Stomach (tissue), 19 donors: ENCODE measurements at places on chromosomes 11 and 22.

DNA sequence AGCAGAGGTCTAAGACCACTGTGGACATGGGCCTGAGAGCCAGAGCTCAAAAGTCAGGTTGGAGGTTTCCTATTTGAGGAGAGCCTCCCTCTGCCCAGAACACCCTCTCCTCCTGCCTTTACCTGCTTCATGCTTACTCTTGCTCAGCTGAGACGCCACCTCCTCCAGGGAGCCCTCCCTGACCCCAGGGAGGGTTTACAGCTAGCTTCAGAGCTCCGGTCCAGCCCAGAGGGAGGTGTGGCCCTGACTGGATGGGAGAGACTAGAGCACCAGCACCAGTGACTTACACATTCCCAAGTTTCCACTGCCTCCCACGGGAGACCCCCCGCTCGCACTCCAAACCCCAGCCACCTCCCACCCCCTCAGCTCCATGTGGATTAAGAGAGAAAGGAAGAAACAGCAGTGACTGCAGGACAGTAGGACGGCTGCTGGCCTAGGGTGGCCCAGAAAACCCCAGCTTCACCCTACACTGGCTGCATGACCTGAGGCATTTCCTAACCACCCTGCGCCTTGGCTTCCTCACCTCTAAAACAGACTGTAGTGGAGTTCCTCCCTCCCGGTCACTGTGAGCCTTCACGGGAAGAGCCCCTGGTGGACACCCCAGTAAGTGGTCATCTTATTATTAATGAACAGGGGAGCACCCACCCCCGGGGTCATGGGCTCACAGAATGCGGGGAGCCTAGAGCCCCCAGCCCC is 24.5 kb upstream of the PDGFB start:
- no peak for DNase-seq

- DNase-seq: no peak
These were observed 65.1 kb upstream of the SLC35C1 start for GRCh38 chr11:45739866-45740265.

- DNase-seq: no peak
These were observed 119.4 kb downstream of the HIPK3 start for GRCh38 chr11:33376331-33377310.

GRCh38 chr11:64074239-64074638 is 38.5 kb downstream of the FLRT1 start:
- DNase-seq: no peak

GRCh38 chr11:69230856-69231425 is 63.0 kb upstream of the MYEOV start:
- DNase-seq: no peak
